ENCODE measurements at places on chromosomes 4 and X.

- DNase-seq = no peak
These were observed 37.5 kb downstream of the JAKMIP1 start for GRCh38 chr4:6162885-6163284.

- DNase-seq = no peak
These were observed 32.7 kb downstream of the MECP2 start for GRCh38 chrX:154064637-154065435.

DNA sequence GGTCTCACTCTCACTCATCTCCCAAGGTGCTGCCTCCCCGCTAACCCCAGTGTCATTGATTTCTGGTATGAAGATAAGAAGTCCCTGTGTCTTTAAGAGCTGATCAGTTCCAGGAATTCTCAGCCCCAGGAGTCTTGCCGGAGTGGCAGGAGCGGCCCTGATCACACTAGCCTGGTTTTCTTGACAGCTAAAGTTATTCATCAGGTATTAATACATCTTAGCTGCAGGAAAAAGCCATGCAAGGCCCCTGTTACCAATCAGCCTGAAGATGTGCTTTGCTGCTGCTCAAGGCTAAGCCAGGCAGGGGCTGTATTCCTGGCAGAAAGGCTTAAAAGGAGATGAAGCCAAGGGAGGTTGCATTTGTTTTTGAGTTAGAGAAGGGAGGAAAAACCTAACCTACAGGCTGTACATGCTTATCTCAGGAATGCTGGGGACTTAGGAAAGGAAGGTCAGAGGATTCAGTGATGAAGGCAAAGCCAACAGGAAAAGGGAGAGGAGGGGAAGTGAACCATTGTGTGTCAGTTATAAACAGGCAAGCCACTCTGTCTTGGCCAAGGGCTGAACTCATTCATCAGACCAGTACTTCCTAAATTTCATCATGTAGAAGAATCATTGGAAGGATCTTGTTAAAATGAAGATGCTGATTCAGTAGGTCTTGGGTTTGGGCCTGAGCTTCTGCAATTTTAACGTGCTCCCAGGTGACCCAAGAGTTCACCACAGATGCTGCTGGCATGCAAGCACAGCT, 8.6 kb downstream of the SRPX start:
- DNase-seq = no peak

DNA sequence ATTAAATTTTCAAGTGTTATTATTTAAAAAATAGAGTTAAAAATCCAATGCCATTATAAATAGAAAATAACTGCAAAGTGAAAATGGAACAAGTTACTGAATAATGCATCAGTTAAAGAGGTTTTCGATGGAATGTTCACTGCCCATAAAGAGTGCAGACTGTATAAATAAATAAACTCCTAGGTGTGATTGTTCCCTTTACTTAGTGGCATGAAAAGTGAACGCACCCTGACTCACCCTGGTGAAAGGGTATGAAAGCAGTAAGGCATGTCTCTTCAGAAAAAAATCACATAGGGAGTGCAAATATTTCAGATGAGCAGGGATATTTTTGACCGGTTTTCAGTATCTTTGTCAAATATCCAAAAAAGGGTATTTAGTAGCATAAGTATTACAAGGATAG, 387.8 kb downstream of the DCAF12L2 start:
- DNase-seq = no peak

DNA sequence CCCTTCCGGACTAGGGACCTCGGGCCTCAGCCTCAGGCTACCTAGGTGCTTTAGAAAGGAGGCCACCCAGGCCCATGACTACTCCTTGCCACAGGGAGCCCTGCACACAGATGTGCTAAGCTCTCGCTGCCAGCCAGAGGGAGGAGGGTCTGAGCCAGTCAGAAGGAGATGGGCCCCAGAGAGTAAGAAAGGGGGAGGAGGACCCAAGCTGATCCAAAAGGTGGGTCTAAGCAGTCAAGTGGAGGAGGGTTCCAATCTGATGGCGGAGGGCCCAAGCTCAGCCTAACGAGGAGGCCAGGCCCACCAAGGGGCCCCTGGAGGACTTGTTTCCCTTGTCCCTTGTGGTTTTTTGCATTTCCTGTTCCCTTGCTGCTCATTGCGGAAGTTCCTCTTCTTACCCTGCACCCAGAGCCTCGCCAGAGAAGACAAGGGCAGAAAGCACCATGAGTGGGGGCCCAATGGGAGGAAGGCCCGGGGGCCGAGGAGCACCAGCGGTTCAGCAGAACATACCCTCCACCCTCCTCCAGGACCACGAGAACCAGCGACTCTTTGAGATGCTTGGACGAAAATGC, at the start of gene WAS:
TSS of gene WAS (plus strand) at position 389 of the 572 bp plus-strand sequence. CDS start at position 444, 55 bp downstream.
- DNase-seq = no peak

DNA sequence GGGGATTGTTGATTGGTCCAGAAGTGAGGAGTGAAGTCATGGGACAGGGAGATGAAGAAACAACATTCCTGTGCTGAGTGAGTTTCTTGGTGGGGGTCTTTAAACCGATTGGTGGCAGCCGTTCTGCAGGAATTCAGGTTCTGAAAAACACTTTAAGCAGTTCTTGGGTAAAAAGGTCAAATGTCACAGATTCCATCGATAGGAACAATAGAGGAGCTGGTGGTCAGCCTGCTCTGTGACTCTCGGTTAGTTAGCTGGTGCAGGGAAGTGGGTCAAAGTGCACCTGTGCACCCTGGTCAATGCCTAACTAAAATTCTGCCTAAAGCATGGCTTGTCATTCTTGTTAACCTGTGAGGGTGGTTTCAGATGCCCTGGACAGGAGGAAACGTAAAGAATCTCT, 34.6 kb upstream of the MGST2 start:
- DNase-seq = no peak

DNA sequence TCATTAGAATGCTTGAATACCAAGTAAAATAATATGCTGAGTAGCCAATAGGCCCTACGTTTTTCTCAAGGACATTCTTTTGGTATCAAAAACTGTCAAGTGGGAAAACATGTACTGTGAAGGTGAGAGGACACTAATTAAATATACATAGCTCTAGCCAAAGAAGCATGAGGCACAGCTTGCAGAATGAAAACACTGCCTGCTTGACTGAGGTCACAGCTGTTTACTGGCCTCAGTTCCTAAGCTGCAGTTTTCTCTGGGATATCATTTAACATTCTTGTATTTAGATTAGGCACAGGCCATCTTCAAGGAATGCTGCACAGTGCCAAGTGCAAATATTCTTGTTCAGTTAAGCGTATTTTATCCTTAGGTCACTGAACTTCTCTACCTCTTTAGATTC, 78.6 kb downstream of the NAP1L3 start:
- DNase-seq = no peak

GRCh38 chr4:8920289-8920965, 48.8 kb upstream of the HMX1 start:
- no peak for DNase-seq

DNA sequence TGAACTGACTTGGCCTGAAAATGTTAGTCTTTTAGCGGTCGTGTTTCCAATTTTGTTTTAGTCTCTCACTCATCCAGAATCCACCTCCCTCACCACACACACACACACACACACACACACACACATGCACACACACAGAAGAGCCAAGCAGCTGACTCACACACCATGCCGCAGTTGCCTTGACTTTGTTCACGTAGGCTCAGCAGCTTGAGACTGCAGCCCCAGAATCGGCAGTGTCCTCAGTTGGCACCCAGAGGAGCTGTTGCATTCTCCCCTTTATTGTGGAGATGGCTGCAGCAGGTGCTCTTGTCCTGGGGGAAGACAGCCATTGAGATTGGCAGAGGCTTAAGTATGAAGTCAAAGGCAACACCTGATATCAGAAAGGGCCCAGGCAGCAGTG, 20.9 kb upstream of the XPNPEP2 start:
- DNase-seq = no peak

DNA sequence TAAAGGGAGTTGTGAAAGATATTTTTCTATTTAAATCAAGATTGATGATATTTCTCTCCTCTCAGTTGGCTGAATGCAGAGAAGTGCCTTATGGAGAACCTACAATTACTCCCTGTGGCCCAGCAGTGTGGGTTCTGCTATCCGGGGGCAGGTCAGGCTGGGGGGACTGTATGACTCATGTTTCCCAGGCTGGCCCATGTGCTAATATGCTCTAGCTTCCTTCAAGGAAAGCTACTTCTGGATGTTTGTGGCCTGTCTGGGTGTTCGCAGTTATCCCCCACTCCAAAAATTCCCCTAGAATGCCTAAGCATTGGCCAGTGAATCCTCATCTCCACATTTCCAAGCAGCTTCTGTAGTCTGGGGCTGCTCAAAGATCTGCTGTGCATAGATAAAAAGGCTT, 58.9 kb upstream of the SPP1 start:
- DNase-seq = no peak

DNA sequence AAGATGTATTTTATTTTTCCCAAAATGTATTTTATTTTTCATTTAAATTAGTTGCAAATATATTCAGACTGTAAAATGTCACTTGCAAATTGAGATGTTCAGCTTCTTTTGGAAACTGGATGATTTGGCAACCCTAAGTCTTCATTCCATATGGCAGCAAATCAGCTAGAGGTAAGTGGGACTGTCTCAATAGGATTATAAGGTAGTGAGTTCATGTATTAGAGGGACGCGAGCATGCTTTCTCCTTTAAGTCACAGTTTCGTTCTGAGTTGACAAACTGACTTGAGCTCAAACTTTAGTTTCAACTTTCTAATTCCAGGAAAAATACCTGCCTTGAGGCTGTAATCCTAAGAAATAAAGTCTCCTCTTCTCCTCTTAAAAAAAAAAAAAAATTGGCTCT, 44.2 kb upstream of the TMEM131L start:
- DNase-seq = no peak

- no peak for DNase-seq
These were observed 589.2 kb upstream of the NR3C2 start for GRCh38 chr4:149031399-149031798.

DNA sequence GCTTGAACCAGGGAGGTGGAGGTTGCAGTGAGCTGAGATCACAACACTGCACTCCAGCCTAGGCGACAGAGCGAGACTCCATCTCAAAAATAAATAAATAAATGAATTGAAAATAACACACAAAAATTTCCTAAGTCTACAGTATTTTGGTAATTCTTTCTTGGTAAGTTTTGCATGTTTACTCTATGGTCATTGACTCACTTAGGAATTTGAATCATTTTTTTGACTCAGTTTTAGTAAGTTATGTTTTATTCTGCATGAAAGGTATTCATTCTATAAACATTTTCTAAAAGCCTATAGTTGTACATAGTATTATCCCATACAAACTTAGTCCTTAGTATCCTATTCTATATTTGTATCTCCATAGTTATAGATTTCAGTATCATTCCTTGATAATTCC, 772.9 kb upstream of the SLIT2 start:
- DNase-seq = no peak

- no peak for DNase-seq
These were observed 103.7 kb downstream of the SORCS2 start for GRCh38 chr4:7295911-7296660.

DNA sequence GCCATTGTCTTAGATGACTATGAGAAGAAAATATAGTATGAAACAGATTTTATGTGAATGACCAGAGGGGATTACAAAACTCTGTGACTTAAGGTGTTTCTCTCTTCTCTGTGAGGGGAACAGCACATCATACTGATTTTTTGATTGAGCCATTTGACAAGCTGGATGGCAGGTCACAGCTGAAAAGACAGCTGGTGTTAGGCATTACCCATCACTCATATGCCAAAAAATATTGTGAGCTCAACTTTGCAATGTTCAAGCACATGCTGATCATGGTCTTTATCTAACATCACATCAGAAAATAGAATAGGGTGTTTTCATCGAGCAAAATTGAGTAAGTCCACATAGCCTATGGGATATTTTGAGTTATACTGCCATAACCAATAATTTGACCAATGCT, 86.7 kb upstream of the TECRL start:
- DNase-seq = no peak

DNA sequence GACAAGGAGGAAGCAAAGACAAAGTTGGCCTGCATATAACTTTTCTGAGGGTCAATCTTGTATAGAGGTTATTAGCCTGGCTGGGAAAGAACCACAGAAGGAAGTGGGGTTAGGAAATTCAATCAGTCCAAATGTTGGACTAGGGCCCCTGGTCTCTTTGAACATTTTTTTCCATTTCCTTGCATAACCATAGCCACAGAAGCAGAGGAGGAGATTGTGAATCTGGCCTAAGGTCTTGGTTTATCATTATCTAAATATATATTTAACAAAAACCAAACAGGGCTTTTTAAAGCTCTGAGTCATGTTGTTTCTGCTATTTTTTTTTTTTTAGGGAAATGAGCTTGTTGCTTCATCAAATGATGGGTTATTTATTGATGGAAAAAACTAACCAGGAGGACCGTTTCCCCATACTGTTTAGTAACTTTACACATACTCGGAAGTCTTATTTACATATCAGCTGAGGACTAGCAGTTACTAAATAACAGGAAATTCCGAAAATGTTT, 97.7 kb upstream of the ACSL4 start:
- DNase-seq = no peak

GRCh38 chr4:3471886-3472285, 8.8 kb downstream of the DOK7 start:
- DNase-seq = no peak

- no peak for DNase-seq
These were observed 14.6 kb downstream of the NPNT start for GRCh38 chr4:105909787-105910281.

DNA sequence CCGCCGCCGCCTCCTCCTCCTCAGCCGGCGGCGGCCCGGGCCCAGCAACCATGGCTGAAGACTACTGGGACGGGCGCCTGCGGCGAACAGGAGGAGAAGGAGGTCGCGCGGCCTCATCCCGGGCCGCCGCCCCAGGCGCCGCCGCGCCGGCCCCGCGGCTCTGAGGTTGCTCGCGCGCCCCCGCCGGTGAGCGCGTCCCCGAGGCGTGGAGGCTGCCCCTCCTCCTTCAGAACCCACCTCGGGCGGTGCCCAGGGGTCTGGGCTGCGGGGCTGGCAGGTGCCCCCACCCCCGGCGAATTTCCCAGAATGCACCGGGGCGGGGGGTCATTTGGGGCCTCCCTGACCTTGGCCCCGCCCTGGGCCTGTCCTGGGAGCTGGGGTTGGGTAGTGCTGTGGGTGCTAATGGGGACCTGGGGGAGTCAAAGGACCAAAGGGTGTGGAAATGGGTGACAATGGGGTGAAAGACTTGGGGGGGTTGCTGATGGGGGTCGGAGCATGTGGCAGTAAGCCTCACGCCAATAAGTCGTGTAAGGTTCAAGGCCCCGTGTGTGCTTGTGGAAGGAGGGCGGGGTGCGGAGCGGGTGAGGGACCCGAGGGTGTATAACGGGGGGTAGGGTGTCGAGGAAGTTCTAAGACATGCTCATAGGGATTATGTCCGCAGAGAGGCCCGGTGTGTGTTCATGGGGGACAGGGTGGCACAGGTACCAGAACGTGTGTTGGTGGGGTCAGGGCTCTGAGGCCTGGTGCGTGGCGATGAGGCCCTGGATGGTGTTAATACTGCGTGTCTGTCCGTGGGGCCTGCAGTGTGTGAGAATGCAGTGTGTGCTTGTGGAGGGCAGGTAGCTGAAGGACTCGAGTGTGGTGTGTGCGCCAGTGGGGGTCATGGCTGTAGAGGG, 687 bp downstream of the CDK16 start:
- DNase-seq = peak; percentile 32

DNA sequence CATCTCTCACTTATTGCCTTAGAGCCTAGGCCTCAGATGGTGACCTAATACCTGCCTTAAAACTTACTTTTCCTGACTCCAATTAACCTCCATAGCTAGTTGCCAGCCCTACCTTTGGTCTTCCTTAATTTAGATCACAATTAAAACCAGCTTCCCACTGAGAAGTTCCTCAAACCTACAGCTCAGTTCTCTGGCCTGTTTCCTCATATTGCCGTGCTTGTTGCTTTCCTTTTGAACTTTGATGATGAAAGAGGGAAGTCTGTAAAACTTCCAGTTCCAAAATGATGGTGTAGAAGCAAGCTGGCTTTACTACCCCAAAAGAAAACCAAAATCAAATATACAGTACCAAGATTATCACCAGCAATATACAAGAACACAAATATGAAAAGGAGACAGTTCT, 28.9 kb upstream of the CAMK2D start:
- DNase-seq = no peak

Data from stimulated activated CD4-positive, alpha-beta T cell treated with anti-CD3 and anti-CD28 coated beads, Interleukin-15, amount 100 ng/mL, for 1 hour (primary cell).